ENCODE measurements at places on chromosomes 4 and X.

GRCh38 chr4:73772363-73772762 lies 32.0 kb downstream of the CXCL8 start:
- DNase-seq, result no peak

GRCh38 chr4:167509551-167509950 lies 275.3 kb upstream of the SPOCK3 start:
- no peak for DNase-seq

DNA sequence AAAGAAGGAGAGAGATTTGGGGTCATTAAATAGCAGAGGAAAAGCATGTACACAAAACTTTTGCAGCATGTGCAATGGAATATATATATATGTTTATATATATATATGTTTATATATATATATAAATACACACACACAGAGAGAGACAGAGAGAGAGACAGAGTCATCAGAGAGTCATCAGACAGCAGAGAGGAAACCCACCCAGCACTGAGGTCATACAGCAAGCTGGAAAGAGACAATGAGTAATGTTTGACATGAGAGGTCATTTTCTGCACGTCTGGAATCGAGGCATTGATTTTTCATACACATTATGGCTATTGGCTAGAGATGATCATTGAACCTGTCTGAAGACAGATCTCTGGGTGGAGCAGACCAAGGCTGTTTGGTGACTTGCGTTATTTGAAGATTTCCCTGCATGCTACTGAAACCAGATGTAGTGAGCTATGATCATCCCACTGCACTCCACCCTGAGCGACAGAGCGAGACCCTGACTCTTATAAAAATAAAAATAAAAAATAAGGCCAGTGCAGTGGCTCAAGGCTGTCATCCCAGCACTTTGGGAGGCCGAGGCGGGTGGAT lies 48.8 kb upstream of the SHOX start:
- no peak for DNase-seq

GRCh38 chr4:124135409-124135813 lies 577.1 kb downstream of the ANKRD50 start:
- no peak for DNase-seq

DNA sequence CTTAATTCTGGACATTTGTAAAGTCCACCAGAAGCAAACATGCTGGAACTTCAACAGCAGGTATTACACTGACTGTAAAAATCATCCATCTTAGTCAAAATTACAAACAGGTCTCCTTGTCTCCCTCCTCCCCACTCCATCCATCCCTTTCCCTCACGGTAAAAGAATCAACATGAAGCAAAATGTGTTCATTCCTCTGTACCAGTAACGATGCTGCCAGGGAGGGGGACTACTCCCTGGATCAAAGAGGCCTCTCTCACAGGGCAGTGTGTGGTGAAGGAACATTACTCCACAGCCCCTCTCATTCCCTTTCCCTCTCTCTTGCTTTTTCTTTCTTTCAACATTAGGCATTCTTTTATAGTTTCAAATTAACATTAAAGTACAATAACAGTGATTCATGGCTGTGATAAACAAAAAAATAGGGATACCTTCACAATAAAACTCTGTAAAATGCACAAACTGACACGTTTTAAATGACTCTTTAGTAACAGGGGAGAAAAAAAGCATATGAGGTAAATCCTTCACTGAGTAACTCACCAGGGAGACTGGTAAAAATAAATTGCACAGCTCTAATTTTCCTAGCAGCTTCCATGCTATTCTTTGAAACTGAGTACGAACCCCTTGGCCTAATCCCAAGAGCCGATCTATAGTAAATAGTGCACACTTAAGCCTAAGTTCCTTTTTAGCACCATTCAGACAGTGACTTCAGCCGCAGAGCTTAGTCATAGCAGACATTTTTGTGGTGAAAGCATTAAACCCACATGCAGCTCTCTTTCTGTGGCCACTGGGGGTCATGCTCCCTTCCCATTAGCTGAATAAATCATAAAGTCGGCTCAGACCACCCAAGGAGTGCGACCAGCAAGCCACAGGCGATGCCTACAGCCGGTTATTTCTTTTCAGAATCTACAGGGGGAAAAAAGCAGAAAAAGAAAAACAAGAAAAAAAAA lies 215.6 kb upstream of the GYPA start:
- DNase-seq, result no peak

DNA sequence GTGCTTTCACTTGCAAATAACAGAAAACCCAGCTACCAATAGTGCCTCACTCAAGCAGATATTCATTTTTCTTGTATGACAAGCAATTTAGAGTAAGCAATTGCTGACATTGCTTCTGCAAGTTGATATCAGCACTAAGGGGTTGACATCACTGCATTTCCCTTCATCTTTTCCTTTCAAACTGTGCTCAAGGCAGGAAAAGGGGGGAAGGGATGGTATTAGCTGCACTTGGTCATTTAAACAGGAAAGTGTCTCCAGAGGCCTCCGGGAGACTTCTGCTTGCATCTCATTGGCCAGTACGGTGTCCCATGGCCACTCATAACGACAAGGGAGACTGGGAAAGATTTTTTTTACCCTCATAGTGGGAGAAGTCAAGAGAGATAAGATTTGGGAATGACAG lies 65.5 kb upstream of the FGG start:
- DNase-seq, result no peak

DNA sequence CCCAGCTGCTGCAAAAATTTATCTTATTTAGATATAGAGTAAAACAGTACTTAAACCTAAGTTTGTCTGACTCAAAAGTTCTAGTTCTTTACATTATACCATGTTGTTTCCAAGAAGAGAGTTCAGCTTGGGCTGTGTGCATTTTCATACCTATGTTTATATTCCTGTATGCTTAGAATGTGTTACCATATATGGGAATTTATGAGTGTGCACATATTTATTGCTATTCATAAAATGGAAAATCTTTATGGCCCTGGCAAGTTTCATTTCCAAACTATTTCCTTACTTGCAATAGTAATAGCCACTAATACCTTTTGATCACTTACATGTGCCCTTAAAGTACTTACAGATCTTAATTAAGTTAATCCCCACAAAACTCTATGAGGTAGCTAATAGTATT lies 2.6 kb downstream of the HEPH start:
- DNase-seq, result no peak

DNA sequence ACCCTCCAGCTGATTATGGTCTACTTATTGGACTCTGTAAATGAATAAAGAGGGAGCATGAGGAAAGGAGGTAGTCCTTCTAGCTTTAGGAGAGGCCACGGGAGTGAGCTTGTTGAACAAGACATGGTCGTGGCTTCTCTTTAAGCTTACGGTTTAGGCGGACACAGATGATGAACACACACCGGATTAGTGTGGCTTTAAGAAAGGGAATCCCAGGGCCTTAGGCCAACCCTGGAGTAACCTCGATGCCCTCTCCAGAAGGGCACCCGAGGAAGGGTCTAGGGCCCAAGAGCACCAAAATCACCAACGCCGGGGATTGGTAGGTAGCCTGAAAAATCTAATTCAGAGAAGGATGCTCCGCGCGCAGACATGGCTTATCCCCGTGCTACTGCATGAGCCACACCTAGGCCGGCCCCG lies 39.4 kb downstream of the ERVMER34-1 start:
- no peak for DNase-seq

DNA sequence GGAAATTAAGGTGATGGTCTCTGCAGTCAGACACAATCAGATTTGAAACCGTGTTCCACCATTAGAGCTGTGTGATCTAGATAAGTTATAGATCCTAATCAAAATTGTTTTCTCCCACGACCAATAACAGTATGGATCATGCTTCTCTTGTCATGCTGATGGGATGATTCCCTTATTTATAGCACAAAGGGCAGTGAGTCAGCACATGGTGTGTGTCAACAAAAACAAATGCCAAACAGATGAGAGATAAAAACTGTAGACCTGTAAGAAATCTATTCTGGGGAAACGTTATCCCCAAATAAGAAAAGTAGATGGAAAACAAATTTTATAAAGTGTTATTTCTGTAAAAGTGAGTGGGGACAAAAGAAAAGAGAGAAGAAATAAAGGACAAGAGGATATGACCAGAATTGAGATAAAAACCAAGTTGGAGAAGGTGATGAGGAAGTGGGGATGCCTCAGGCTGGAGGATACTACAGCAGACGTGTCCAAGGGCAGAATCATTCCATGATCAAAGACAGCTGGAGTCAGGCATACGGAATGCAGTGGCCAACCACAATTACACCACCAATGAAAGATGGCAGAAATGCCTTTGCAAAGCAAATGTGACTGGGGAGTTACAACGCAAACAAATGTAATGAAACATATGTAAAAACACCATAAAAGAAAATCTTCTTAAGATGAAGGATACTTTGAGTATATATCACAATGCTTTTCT lies 377.8 kb upstream of the PRKX start:
- DNase-seq, result no peak

- DNase-seq, result no peak
Measured at GRCh38 chrX:116198810-116199209, 28.3 kb downstream of the AGTR2 start.

- no peak for DNase-seq
Measured at GRCh38 chrX:8653956-8654355, 78.0 kb downstream of the ANOS1 start.

GRCh38 chr4:154727540-154727939 lies 16.3 kb upstream of the LRAT start:
- no peak for DNase-seq

- DNase-seq, result no peak
Measured at GRCh38 chrX:47629419-47630200, at the start of gene CFP. CFP (minus strand) TSS chrX:47629930; CDS start chrX:47629844, 86 bp downstream.

- DNase-seq, result no peak
Measured at GRCh38 chr4:143251779-143252178, 67.1 kb downstream of the USP38 start.

GRCh38 chr4:2797545-2798305 lies 4.8 kb downstream of the SH3BP2 start:
- no peak for DNase-seq

DNA sequence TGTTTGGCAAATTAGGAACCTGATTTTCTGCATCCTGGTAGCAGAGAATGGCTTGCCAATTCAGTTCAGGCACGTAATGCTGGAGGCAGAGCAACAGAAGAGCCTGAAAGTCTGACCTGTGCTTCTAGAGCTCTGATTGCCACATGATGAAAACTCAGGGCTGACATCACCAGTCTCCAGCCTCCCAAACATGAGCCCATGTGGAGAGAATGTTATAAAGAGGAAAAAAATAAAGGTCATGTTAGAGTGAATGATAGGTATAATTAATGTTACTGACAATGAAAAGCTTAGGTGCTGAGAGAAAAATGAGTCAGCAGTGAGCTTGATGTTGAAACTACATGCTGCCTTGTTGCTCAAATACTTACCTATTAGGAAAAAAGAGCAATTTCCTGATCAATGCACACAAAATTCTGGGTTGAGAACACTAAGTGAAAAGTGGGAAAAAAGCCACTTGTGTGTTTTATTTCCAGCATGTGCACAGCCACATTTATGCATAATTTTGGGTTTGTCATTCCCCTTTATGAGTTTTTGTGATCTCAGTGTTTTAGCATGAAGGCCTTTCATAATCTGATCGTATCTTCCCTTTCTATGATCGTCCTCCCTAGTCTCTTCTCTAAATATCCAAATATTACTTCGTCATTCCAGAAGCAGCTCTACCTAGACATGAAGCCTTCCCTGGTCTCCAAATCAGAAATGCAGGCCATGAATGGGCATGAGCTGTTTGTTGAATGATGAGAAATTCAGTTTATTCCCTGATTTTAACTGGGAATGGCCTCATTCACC lies 113.3 kb upstream of the CPEB2 start:
- no peak for DNase-seq

GRCh38 chrX:124406294-124407014 lies 60.1 kb downstream of the SH2D1A start:
- DNase-seq, result no peak

GRCh38 chr4:90842960-90843359 lies 715.8 kb downstream of the CCSER1 start:
- no peak for DNase-seq

DNA sequence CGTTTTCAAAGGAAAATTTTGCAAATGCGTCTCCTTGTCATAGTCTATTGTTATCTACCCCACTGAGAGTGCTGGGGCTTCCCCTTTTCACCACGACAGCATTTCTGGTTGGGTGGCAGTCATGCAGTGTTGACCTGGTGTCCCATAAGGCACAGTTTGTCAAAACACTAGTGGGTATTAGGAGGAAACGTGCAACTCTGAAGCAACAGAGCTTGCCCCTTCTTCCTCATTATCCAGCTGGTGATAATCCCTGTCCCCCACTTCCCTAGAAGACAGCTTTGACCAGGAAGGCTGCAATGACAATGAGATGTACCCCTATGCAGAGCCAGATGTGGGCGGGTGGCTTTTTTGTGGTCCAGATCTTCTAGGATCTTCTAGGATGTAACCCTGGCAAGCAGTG lies 1.8 kb downstream of the TBC1D1 start:
- no peak for DNase-seq

DNA sequence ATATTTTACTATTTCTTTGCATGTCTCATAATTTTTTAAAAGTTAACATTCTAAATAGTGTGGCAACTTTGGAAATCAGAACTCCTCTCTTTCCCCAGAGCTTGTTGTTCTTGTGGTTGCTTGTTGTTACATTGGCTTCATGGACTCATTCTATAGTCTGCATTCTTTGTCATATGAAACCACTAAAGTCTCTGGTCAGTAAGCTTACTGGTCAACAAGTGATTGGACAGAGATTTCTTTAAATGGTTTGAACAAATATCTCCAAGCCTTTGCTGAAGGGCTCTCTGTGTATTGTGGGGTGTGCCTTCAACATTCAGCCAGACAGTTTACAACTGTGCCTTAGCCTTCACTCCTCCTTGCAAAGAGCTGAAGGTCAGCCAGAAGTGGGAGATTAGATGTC lies 147.2 kb downstream of the OPHN1 start:
- no peak for DNase-seq

DNA sequence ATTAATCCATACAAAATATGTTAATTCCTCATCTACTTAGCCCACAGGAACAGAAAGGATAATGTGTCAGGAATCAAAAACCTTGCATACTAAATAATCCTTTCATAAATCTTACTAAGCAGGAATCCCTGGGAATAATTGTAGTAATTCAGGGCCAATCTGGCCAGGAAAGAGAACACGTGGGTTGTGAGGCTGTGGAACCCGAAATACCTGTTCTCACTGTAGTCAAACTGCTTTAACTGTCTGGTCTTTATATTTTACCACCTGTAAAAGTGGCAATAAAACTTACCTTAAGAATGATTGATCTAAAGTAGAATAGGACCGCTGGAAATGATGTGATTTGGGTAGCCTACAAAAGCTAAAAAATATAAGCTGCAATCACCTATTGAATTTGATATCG lies 1620.9 kb downstream of the STIM2 start:
- DNase-seq, result no peak

- peak; percentile 6 for DNase-seq
Measured at GRCh38 chrX:71998836-71999509, 88.3 kb downstream of the NHSL2 start.

DNA sequence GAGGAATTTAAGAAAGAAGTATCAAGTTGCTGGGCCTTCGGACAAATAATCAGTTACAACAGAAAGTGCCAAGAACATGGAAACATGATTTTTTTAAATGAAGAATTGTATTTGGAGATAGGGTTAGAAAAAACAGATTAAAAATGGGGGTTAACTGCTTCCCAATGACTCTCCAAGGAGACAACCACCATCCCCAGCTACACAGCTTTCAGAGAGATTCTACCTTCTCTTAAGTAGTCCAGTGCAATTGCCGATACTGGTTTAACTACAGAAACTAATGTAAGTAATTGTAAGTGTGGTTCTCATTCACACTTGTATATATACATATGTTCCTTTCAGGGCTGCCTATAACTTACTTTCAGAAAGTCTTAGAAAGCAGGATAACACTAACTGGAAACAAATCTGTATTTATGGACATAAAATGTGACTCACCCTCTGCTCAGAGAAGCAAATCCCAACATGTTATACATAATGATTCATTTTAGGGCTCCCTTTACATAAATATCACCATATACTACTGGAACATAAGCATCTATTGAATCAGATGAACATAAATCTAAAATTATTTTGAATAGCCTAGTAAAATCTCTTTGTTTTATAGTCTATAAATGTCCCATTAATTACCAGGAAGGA lies 248.9 kb upstream of the UGT8 start:
- no peak for DNase-seq

Data from NCI-H1105 (cell line).